Activated CD4-positive, CD25-positive, alpha-beta regulatory T cell treated with anti-CD3 and anti-CD28 coated beads, Interleukin-2, amount 50 U/mL, for 24 hours (primary cell): ENCODE measurements at places on chromosomes 2 and 18.

DNA sequence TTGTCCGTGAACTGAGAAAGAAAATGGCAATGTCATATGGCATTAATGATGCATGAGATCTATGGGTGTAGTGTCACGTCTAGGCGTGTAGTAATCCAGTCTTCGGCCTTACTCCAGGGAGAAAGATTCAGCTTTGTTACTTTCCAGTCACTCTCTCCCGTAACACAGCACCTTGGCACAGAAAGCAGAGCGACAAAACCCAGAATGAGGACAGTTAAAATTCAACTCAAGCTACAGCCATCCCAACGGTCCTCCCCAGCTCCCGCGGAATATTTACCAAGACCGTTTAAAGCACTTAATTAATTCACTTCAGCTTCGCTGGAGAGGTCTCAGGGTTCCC is 797 bp upstream of the CRIM1 start:
- no peak for ATAC-seq

DNA sequence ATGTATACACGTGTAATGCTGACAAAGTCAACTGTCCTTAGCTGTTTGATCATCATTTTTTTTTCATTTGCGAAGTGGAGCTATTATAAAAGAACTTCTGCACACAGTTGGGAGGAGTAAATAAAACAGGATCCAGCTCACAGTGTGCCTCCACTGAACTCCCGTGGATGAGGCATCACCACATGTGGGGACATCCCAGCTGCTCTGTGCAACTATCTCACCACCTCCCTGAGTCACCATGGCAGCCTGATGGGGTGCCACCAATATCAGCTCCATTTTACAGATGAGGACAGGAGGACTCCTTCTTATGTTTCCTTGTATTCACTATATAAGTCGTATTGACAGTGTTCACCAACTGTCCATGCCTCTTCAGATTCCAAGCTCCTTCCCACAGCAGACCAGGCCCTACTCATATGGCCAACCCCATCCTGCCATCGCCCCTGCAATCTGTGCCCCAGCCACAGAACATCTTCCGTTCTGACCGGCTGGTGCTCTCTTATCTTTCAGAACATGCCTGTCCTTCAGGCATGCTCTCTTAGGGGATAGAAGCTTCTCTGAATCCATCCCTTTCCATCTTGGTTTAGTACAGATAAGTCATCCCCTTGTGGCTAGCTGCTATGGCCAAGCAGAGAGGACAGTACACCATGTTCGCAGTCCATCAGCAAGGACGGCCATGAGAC is 288.1 kb downstream of the RNF144A start:
- ATAC-seq = no peak

- no peak for ATAC-seq
Measured at GRCh38 chr2:239809391-239809790, 215.8 kb downstream of the NDUFA10 start.

DNA sequence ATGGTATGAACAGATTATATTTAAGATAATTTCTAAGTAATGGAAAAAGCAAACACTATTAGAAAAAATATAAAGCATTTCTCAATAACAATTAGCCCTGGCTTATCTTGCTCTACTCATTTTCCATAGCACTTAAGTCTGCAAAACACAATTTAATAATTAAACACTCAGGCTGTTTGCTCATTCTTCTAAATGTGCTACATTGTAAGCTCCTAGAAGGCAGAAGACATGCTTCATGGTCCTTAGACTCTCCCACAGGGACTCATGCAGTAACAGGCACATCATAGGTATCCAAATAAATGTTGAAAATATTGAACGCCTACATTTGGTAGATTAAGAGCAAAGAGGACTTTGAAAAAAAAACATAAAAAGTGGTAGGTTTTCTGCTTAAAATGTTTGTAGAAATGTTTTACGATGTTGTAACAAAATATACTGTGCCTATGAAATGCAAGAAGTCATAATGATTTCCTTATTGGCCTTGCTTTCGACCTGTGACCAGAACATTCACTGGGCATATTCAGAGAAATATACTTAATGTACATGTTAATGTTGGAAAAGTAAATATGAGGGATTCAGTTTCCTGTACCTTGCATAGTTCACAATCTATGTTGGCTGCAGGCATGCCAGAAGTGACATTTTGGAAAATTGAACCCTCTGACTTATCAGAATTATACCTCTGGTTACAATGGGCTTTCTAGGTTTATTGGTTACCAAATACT is 27.2 kb downstream of the G6PC2 start:
- ATAC-seq = no peak

DNA sequence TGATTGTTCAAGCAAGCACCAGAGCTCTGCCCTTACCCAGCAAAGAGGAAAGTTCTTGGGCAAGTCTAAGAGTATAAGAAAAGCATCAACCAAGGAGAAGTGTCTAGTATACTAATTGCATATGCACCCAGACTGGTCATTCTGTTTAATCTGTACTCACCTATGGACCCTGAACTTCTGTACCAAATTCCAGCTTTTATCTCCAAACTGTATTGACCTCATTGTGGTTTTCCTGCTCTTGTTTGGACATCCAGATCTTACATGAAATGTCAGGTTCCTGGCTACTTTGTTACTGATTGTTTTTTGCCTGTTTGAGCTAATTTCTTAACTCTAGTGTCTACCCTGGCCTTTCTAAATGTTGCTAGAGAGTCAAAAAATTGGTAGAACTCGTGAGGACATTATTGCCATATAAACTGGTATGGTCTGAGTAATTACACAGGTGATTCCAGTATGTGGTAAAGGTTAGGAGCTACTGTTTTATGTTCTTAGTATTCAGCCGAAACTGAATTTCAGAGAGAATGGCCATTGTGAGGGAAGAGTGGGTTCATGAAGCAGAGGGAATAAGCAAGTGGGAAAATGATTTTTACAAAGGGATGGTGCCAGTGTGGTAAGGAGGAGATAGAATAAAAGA is 146.3 kb downstream of the HNMT start:
- no peak for ATAC-seq

- ATAC-seq = no peak
Measured at GRCh38 chr2:172040311-172040710, 40.6 kb downstream of the METAP1D start.

- ATAC-seq = no peak
Measured at GRCh38 chr2:133025004-133025403, 355.0 kb upstream of the LYPD1 start.

- ATAC-seq = no peak
Measured at GRCh38 chr18:24868311-24868710, 407.9 kb downstream of the HRH4 start.

GRCh38 chr2:135052997-135053474 is 944 bp downstream of the RAB3GAP1 start:
- ATAC-seq = peak; percentile 61

- ATAC-seq = no peak
Measured at GRCh38 chr2:241000831-241001321, 2.5 kb downstream of the SNED1 start.

DNA sequence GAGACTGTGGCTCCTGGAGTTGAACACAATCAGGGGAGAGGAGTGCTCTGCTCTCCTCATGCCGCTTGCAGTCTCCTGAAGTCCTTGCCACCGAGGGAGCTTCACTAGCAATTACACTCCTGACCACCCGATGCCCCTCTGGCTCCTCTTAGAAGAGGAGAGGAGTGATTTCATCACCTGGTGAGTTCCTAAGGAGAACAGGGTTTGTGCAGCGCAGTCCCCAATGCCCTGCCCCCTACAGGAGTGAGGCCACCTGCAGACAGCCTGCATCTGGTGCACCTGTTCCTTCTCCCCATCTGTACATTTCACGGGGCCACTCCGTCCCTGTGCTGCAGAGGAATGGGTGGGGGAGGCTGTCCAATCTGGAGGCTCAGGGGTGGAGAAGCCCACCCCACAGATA is 267.2 kb downstream of the HRH4 start:
- no peak for ATAC-seq

DNA sequence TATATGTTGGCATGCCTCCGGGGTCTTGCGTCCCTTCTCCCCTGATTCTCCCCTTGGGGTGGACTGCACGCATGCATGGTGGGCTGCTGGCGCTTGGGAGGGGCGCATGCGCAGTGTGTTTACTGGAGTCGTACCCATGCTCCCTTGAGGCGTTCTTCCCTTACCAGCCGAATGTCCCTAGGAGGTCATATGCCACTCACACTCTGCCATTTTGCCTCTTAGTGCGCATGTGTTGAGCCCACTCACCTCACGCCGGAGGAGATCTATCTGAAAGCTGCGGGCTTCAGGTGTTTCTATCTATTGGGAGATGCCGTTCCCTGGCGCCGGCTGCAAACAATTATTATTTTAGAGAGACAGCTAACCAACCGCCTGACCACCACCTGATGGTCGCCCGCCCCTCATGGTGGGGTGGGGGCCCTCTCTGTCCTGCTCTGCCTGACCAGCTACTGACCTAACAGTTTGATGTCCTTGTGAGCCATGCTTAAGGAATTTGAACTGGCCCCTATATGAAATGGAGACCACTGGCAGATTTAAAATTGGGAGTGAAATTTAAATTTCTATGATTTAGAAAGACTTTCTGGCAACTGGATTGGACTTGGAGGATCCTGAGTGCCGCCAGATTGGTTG is 179.6 kb downstream of the RNF144A start:
- no peak for ATAC-seq

GRCh38 chr2:31255911-31256571 is 22.1 kb downstream of the EHD3 start:
- ATAC-seq = peak; percentile 43

- ATAC-seq = no peak
Measured at GRCh38 chr2:115483666-115484065, 1041.2 kb downstream of the DPP10 start.

- no peak for ATAC-seq
Measured at GRCh38 chr2:176595986-176596385, 326.7 kb downstream of the MTX2 start.

DNA sequence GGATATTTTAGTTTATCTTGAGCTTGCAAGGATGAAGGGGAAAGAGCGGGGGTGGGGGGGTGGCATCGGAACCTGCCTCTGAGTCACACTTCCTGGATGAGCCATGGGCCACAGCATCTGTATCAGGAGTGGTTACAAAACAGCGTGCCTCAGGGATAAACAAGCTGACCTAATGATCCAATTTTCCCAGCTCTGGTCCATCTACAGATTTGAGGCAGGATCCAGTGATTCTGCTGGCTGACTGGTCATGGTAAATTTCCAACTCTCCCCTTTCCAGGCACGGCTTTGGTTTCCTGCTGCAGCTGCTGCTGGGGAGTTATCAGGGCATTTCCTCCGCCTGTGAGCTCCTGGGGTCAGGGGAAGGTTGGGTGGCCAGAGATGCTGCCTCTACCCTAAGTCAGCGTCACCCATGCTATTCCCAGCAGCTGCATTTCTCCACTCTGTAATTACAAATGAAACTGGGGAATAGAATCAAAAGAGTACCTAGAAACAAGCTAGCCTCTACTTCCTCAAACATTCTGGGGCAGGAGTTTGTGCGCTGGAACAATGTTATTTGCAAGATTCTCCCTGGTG is 4.7 kb upstream of the HPCAL1 start:
- ATAC-seq = no peak

GRCh38 chr2:152099367-152100050 is 665 bp upstream of the CACNB4 start:
- no peak for ATAC-seq

- ATAC-seq = no peak
Measured at GRCh38 chr2:65395621-65396347, 36.6 kb downstream of the SPRED2 start.

DNA sequence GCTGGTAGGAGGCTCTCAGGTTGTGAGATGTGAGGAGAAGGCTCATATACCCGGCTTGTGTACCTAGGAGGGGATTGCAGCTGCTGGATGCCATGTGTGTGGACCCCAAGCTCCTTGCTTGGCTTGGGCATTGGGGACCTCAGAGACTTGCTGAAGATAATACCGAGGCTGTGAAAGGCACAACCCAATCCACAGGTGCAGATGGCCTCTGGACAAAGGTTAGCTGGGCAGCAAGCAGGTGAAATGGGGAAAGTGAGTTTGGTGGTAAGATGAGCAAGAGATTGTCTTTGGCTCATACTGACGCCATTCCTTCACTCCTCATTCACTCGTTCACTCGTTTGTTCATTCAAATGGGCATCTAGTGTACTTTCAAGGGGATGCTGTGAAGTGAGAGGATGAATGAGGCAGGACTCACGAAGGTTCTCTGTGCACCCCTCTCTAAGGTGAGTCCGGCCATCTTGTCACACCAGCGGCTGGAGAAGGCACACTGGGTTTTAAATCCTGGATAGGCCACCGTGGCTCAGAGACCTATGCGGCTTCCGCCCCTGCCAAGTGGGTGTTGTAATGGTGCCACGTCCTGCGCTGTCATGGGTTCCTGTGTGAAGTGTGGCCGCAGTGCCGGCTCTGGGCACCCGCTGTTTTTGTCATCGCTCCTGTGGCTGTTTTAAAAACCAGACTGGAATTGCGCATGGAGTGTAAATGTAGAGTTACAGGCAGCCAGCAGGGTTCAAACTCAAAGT is 13.7 kb downstream of the FBLN7 start:
- no peak for ATAC-seq

GRCh38 chr2:32222966-32223365 is 41.7 kb downstream of the NLRC4 start:
- ATAC-seq = no peak

GRCh38 chr2:8658064-8658862 is 23.6 kb upstream of the ID2 start:
- ATAC-seq = no peak

DNA sequence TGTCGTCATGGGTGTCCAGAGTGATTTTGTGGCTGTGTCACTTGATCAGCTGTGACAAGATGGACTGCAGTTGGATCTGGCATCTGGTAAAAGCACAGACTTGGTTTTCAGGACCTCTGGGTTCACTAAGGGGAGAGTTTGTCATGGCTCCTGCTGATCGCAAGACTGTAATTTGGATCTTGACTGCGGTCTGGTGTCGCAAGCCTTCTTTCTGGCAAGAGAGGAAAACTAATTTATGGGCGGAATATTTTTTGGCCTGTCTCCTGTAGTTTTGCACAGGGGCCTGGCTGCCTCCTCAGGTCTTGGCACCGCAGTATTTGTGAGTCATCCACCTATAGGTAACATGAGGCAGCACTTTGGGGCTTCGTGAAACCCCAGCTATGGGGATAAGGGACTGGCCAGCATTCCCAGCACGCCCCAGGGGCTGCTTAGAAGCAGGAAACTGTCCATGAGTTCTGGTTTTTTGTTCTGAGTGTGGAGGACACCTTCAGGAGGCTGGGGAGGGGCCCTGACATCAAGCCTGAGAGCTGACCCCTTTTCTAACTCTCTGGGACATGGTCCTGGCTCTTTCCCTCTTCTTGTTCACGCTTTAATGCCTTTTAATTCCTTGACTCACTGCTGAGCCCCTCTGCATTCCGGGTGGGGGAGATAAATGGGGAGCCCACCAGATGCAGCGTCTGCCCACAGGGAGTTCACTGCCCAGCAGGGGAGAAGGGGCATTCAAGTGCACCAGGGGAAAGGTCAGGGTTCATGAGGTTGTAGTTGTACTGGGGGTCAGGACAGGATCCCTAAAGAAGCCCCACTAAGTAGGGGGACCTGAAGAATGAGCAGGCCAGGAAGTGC is 12.2 kb downstream of the SH3BP4 start:
- ATAC-seq = no peak

- no peak for ATAC-seq
Measured at GRCh38 chr2:197677056-197677455, 1.7 kb upstream of the RFTN2 start.

- ATAC-seq = no peak
Measured at GRCh38 chr2:198073253-198073652, 268.9 kb downstream of the PLCL1 start.

GRCh38 chr2:179584760-179585159 is 276.7 kb downstream of the ZNF385B start:
- ATAC-seq = no peak

- ATAC-seq = no peak
Measured at GRCh38 chr18:55650363-55650870, 62.4 kb upstream of the TCF4 start.
